ENCODE measurements at places on chromosomes 5 and 9.

DNA sequence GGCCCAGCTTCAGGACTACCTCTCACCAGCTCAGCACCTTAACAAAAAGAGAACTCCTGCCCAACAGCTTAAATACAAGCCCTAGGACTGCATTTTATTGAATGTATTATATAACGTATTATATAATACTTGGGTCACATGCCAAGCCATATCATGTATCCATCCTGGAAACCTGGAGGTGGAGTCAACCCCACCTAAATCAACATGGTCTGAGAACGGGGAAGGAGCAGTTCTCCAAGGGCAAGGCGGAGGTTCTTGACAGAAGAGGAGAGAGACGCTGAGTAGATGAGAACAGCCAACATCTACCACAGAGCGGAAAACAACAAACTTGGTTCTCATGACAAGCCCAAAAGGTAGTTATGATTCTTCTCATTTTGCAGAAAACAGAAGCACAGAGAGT, 163.4 kb downstream of the FGF18 start:
- DNase-seq = no peak

DNA sequence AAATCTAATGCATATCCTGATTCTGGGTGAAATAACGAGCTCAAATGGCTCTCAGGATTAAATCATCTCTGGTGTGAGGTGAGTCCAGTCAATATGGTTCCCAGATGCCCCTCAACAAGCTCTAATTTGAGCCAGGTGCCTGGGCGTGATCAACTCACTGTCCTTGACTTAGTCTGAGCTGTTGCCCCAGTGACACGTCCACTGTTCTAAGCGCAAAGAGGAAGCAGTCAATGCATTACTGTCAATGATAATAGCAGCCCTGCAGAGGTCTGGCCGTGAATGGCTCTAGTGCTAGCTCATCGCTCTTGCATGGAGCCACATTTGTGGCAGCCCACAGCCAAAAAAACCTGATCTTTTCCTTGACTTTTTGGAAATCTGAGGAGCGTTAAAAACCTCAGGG, 128.6 kb upstream of the EFNA5 start:
- peak; percentile 26 for DNase-seq

GRCh38 chr9:8895861-8896224, 1096.3 kb upstream of the DMAC1 start:
- peak; percentile 72 for DNase-seq

DNA sequence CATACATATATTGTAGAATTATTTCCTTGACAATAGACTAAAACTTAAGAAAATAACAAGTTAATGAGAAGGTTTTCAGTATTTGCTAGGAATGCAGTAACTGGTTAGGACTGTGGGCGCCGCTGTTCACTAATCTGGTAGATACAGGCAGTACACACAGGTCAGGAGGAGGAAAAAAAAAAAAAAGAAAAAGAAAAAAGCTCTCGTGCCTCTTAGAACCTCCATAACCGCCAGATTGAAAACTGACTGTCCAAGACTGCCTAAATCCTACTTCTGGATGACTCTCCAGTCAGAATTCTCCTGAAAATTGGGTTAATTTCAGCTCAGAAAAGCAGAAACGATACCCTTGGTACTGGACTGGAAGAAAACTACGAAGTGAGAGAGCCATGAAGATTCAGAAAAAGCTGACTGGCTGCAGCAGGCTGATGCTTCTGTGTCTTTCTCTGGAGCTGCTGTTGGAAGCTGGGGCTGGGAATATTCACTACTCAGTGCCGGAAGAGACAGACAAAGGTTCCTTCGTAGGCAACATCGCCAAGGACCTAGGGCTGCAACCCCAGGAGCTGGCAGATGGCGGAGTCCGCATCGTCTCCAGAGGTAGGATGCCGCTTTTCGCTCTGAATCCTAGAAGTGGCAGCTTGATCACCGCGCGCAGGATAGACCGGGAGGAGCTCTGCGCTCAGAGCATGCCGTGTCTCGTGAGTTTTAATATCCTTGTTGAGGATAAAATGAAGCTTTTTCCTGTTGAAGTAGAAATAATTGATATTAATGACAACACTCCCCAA, at the start of gene PCDHGA1:
TSS of gene PCDHGA1 (plus strand) at position 216 of the 782 bp plus-strand sequence.
- peak; percentile 13 for DNase-seq

DNA sequence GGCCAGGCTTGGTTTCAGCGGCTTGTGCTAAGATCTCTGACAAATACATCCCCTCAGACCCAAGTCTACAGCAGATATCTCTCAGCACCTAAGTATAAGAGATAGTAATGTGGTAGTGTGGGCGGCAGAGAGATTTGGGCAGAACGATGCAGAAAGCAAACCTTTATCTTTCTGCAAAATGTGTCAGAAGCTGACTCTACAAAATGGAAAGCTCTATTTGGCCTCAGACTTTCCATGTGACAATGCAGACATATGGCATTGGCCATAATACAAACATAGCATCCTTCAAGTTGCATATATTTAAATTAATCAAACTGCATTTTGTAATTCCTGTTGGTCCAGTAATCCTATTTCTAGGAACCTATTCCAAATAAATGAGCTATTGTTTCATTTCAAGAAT, 102.5 kb upstream of the RAI14 start:
- no peak for DNase-seq
